ENCODE measurements at places on chromosomes 13 and 19.

DNA sequence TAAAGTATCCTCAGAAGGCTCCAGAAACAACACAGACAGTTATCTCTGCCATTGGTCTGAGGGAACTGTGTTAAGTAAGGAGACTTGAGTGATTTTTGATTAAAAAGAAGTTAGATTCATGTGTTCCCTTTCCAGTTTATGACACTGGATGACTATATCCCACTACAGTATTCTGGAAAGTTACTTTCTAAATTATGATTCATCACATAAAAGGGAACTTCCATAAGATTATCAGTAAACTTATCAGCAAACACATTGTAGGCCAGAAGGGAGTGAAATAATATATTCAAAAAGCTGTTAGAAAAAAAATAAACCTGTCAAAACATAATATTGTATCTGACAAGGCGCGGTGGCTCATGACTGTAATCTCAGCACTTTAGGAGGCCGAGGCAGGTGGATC is 700.0 kb downstream of the SLITRK6 start:
- DNase-seq: no peak

DNA sequence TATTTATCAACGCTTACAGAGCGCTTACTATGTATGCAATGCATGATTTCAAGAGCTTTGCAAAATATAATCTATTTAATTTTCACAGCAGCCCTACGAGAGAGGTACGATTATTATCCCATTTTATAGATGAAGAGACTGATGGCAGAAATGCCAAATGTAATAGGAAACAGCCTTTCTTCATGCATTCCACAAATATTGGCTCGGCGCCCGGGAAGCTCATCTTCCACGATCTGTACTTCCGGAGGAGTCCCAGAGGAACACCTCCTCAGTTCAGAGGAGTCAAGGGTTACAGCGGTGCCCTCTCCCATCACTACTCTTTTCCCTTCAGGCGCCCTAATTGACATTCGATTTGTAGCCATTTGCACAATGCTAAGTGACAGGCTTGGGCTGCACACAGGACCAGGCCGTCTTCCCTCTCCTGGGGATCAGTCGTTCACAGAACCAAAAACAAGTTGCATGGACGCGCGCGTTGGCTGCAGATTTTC is 1.1 kb upstream of the ARHGAP35 start:
- DNase-seq: no peak

- DNase-seq: peak; percentile 75
These were observed 133.2 kb downstream of the FRY start for GRCh38 chr13:32164622-32165268.

DNA sequence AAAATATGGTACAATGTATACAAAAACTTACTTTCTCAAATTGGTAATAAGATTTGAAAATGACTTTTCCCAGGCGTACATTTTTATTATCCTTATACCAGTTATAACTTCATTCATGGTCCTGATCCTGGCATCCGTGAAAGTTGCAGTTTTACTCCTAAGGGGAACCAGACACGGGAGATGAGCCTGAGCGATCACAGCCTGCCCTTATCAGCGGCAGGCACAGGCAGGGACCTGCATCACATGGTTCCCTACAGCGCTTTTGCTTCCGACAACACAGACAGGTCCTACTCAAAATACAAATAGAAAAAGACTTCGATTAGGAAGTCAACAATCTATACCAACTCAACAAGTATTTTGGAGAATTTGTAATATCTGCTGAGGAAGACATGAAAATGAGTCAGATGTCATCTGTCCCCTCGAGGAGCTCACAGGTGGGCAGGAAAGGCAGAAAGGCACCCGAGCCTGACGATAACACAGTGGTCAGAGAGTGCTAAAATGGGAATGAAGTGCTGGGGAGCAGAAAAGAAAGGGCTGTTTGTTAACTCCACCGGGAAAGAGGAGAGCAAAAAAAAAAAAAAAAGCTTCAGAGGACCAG is 93.4 kb downstream of the ABCC4 start:
- no peak for DNase-seq

GRCh38 chr19:4012092-4012974 is 4.8 kb downstream of the PIAS4 start:
- DNase-seq: no peak

DNA sequence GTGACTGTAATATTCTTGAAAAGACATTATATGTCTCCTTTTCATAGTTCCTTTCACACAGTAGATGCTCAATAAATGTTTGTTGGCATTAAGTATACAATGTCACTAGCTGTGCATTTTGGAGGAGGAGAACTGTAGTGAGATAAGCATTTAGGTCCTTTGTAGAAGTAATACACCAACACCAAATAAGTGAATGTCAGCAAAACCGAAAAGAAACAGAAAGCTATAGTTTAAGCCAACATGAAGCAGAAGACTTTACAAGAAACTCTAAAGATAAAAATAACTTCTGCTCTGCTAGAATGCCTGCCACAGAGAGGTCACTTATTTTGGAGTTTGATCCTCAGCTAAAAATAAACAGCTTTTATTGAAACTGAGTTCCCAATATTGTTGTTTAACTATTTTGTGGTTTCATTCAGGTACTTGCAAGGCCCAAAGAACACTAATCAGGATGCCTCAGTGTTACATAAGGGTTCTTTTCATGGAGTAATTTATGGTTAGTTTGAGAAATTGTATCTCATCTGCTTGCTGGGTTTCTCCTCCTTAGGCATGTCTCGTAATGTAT is 86.2 kb downstream of the STARD13 start:
- no peak for DNase-seq

DNA sequence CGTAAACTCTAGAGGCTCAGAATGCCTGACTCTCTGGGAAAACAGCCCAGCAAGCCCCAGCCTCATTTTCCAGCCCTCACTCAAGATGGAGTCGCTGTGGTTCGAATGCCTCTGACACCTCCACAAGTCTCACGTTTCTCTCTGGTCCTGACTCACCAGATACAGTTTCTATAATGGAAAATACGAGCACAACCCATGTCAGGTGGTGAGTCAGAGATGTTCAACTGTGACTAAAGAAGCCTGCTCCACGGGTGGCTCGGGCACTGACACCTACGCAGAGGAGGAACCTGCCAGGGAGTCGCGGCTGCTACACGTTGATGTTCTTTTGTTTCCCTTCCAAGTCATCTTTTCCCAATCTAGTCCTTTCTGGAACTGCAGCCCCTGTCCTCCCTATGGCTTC is 87.1 kb upstream of the STK24 start:
- DNase-seq: no peak

DNA sequence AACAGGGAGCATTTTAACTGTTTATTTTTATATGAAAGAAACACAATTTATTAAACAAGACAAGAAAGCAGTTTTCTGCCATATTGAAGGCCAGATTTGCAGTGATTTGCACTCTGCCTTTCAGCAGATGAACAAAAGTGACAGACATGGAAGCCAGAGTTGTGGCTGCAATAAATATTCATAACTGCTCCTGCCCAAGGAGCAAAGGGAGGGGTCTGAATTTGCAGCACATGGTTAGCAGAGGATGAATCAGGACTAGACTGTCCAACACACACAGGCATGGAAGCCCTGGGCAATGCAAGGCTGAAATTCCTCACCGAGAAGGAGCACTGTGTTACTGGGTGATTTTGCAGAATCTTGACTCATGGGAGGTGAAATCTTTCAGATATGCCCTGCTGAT is 418.2 kb downstream of the DCT start:
- no peak for DNase-seq

DNA sequence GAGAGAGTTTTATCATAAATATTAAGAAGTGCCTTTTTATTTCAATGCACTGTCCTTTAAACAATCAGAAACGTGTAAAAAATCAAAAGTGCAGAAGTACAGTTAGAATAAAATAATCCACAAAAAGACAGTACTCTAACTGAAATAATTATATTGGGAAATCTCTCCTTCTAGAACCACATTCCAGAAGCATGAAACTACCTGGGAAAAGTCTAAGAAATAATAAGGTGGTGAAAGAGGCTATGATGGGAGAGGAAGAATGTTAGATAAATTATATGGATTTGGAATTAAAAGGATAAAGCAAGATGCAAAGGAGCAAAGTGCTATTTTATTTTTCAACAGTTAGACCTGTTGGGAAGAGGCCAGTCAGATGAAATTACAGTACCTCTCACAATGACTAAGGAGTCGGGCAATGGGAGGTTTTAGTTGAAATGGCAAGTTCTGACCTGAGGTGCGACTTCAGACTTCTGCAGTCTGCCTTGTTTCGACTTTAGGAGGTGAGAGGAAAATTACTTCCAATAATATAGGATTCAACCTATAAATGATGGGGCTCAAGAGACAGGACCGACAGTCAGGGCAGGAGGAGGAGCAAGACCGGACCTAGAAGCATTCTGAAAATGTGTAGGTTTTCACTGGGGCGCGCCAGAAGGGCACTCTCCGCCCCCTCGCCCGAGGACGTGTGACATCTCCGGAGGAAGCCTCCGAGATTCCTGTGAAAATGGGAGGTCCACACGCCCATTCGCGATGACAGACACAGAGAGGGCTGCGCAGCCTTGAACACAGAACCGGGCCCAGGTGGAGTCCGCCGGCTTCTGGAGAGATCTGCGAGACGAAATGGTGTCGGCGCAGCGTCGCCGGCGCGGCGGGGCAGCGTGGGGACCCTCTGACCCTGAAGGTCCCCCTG is 717 bp downstream of the SPRYD7 start:
- DNase-seq: peak; percentile 24

DNA sequence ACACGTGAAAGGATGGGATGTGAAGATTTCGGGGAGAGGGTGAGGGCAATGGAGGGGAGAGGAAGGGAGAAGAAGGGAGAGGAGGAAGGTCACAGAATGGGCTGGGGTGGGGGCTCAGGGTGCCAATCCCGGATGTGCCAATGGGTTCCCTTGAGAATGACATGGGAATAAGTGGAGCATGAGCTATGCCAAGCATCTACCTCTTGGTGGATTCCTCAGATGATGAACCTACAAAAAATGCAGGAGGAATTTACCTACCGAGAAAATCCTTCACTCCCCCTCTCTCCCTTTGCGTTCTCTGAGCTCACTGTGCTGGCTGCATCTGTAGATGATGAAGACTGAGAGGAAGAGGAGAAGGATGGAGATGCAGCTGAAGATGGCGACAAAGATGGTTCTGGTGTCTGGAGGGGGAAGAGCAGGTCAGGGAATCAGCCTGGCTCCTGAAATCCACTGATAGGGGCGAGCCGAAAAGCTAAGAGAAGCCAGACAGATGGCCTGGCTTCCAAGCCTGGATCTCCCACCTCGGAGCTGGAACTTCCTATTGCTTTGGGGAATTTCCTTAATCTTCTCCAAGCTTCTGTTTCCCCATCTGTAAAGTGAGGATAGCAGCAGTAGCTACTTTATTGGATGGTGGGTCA is 21.6 kb downstream of the VSTM1 start:
- no peak for DNase-seq

DNA sequence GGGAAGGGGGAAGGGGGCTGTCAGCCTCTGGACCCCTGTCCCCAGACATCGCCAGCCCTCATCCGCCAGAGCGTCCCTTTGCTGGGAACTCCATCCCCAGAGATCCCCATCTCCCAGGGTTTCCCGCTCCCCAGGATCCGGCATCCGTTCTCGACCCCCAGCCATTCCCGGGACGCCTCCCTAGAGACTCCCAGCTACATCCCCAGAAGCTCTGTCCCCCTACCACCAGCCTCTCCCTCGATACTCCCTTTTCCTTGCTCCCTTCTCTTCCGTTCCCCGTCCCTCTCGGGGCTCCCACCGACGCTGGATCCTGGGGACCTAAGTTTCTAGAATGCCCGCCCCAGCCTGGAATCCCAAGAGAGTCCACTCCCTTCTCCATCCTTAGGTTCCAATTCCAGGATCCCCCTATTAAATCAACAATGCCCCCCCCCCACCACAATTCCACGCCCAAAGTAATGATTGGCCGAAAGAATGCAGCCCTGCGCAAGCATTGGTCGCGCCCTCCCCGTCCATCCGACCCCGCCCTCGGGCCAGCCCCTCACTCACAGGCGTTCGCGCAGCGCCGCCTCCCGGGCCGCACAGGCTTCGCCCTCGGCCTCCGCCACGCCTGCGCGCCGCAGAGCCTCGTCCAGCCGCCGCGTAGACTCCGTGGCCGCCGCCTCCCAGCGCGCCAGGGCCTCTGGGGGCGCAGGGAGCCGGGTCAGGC is 3.2 kb downstream of the CCDC194 start:
- DNase-seq: peak; percentile 96

- peak; percentile 27 for DNase-seq
These were observed 169.8 kb downstream of the SHISA2 start for GRCh38 chr13:25881971-25882451.

DNA sequence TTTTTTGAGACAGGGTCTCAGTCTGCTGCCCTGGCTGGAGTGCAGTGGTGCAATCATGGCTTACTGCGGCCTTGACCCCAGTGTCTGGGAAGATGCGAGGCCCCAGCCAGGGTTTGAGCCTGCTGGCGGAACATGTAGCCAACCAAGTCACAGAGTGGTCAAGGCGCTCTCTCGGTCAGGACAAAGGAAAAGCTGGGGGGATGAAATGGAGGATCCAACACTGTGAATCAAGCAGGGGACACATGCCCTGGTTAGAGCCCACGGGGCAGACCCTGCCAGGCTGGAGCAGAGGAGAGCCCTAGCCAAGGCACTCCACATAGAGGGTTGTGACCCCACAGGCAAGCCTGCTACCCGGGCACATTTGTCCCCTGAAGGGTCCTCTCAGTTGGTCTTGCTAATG is 10.1 kb downstream of the TUBA3C start:
- no peak for DNase-seq

DNA sequence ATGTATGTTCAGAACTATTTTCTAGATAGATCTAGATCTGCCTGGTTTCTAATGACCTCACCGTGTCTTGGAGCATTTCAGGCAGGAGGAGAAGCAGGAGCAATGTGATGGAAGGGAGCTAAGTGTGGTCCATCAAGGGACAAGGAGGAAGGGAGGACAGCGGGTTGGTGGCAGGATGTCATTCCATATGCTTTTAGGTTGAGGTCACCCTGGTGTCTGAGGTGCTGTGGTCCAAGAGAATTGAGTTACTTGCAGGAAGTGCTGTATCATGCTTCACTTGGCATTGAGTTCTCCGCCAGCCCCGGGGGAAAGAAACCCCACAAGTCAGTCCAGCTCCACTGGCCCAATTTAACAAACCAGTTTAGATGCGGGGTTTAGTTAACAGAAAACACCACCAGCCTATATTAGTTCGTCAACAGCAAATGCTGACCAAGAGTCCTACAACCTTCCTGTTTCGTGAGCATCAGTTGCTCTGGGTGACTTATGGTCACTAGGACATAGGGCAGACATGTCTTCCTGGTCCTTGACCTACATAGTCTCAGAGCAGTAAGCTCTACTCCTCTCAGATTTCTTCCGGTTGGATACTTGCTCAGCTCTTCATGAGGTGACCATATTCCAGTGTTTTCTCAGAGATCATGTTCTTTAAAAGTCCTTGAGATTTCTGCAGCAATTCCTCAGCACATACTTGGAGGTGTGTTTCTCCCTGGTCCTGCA is 79.4 kb downstream of the MBNL2 start:
- DNase-seq: no peak

DNA sequence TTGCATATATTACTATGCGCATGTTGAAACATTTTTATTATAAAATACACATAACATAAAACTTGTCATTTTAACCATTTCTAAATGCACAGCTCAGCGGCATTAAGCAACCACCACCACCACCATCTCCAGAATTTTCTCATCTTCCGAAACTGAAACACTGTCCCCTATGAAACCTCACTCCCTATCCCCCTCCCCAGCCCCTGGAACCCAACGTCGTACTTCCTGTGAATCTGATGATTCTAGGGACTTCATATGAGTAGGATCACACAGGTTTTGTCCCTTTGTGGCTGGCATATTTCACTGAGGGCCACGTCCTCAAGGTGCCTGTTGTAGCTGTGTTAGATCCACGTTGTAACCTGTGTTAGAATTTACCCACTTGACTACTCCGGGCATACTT is 716 bp upstream of the MAP2K2 start:
- no peak for DNase-seq

GRCh38 chr19:947707-948539 is 22.1 kb downstream of the ARID3A start:
- DNase-seq: no peak
